ENCODE measurements at places on chromosomes 3 and 15. TPM values are rescaled to one million over a fixed set of nuclear protein-coding genes. Genes with fewer than 3 reads are reported as not detected.

DNA sequence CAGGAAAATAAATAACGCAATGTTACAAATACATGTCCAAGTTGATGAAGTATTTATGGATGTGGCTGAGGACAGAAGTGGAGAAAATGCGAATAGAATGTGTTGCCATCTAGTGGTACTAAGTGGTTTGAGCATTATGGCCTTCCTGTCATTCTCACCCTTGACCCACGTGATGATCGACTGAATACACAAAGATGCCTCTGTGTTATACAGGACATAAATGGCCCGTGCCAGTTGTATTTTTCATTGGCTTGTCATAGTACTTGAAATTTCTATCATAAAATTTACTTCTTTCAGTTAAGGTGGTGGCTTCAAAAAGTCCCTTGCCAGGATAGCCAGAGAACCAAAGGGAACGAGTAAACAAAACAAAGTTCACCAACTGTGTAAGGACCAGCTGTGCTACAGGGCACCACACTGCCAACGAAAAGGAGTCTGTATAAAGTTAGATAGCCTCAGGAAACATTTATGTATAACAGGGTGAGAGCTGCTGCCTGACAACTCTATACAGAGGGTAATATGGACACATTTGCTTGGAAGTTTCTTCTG is 103.7 kb downstream of the MYH15 start:
- H3K36me3 ChIP-seq = no peaks in the 10 kb centered on the region
- no peak overlapping the region for H3K27ac ChIP-seq
- H3K4me3 ChIP-seq = no peak overlapping the region
- no peak for DNase-seq
- no peaks in the 10 kb centered on the region for H3K4me1 ChIP-seq

DNA sequence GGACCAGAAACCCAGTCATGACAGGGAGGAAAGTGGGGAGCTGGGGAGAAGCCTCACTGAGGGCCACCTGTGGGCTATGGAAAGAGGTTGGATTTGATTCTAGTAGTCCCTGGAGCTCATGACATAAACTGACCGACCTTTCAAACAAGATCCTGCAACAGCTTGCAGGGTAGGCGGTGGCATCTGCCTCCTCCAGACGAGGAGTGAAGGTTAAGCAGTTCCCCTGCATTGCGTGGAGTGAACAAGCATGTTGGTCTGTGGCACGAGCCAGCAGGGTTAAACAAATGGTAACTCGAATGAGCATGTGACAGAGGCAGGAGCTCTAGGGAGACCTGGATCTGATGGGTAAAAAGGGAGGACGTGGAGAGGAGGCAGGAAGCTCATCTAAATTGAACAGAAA is 12.7 kb downstream of the TGM4 start:
- no peak for DNase-seq
- H3K4me3 ChIP-seq = no peak overlapping the region
- no peaks in the 10 kb centered on the region for H3K36me3 ChIP-seq
- H3K27ac ChIP-seq = no peak overlapping the region
- peaks cover 6% of the 10 kb centered on the region for H3K4me1 ChIP-seq

GRCh38 chr3:190360228-190360627 is 27.7 kb upstream of the CLDN16 start:
- H3K4me1 ChIP-seq = no peaks in the 10 kb centered on the region
- DNase-seq = no peak
- H3K27ac ChIP-seq = no peak overlapping the region
- no peaks in the 10 kb centered on the region for H3K27me3 ChIP-seq
- H3K4me3 ChIP-seq = no peak overlapping the region
- H3K36me3 ChIP-seq = no peaks in the 10 kb centered on the region

DNA sequence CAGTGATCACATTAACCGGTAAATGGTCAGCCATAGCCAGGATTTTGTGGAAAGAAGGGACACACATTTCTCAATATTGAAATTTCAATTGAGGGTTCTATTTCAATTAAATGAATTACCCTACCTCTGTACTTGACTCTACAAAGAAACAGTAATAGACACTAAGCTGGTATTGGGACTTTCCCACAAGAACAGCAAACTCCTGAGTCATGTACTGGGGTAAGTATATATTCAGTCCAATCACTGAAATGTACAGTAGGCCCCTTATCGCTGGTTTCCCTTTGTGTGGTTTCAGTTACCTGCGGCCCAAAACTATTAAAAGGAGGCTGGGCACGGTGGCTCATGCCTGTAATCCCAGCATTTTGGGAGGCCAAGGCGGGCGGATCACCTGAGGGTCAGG is 17.6 kb downstream of the ASB14 start:
- H3K4me1 ChIP-seq = no peaks in the 10 kb centered on the region
- H3K4me3 ChIP-seq = no peak overlapping the region
- no peaks in the 10 kb centered on the region for H3K27me3 ChIP-seq
- H3K36me3 ChIP-seq = peaks cover 9% of the 10 kb centered on the region
- no peak for DNase-seq

- no peak overlapping the region for H3K4me3 ChIP-seq
- H3K36me3 ChIP-seq = no peaks in the 10 kb centered on the region
- DNase-seq = no peak
- no peaks in the 10 kb centered on the region for H3K27me3 ChIP-seq
- no peak overlapping the region for H3K27ac ChIP-seq
Measured at GRCh38 chr3:73542136-73542535, 82.6 kb downstream of the PDZRN3 start.

DNA sequence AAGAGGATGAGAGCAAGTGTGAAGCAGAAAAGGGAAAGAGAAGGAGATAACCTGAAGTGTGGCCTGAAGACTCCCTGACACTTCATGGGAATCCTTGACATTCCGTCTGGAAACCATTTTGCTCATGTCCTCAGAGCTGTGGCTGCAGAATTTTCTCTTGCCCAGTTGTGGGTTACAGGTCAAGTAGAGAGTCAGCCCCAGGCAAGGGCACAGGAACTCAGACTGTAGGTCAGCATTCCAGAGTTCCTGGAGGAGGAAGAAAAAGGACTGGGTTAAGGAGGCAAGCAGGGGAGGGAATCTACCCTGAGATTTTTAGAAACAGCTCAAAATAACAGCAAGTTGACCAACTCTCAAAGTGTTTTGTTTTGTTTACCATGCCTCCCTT is 4.1 kb upstream of the THSD4 start:
- DNase-seq = no peak
- no peak overlapping the region for H3K27ac ChIP-seq
- H3K4me1 ChIP-seq = peaks cover 11% of the 10 kb centered on the region
- no peaks in the 10 kb centered on the region for H3K36me3 ChIP-seq

- no peaks in the 10 kb centered on the region for H3K36me3 ChIP-seq
- H3K27me3 ChIP-seq = no peaks in the 10 kb centered on the region
- no peak overlapping the region for H3K27ac ChIP-seq
- peak; percentile 48 for DNase-seq
- H3K4me3 ChIP-seq = no peak overlapping the region
Measured at GRCh38 chr3:81920816-81921215, 159.4 kb upstream of the GBE1 start.

GRCh38 chr3:31533169-31534064 is 692 bp downstream of the STT3B start:
- H3K4me1 ChIP-seq = peaks cover 5% of the 10 kb centered on the region
- peak; percentile 76 for DNase-seq
- peak overlapping the region; percentile 100 for H3K27ac ChIP-seq
- peak overlapping the region; percentile 93 for H3K4me3 ChIP-seq

DNA sequence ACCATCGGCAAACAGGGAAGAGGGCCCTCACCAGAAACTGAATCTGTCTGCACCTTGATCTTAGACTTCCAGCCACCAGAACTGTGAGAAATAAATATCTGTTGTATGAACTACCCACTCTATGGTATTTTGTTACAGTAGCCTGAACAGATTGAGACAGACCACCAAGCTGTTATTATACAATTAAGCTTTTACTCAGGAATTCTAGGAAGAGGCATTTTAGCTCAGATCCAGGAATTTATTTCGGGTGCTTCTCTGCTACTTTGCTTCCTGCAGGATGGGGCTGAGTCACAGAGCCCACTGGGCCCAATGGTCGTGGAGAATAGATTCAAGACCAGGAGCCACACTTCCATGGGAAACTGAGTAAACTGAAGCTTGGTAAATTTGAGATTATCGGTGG is 145.5 kb upstream of the PFN2 start:
- H3K4me1 ChIP-seq = no peaks in the 10 kb centered on the region
- H3K27me3 ChIP-seq = no peaks in the 10 kb centered on the region
- no peaks in the 10 kb centered on the region for H3K36me3 ChIP-seq
- no peak overlapping the region for H3K27ac ChIP-seq
- no peak for DNase-seq

DNA sequence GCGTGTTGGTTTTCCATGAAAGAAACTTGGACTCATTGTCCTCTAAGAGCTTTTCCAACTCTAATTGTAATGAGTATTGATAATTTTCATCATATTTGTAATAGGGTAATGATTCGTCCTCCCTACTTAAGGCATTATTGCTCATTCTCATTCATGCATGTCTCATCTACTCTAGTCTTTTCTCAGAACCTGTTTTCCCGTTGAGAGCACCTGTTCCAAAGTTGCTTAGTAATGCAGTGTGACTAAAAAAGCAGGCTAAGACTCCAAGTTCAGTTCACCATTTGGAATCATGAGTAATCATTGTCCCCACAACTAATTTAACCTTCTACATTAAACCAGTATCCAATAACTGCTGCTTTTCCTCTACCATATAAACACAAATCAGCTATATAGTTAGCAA is 84.0 kb downstream of the FILIP1L start:
- no peaks in the 10 kb centered on the region for H3K27me3 ChIP-seq
- H3K36me3 ChIP-seq = no peaks in the 10 kb centered on the region
- H3K4me1 ChIP-seq = no peaks in the 10 kb centered on the region
- no peak overlapping the region for H3K27ac ChIP-seq
- DNase-seq = no peak

DNA sequence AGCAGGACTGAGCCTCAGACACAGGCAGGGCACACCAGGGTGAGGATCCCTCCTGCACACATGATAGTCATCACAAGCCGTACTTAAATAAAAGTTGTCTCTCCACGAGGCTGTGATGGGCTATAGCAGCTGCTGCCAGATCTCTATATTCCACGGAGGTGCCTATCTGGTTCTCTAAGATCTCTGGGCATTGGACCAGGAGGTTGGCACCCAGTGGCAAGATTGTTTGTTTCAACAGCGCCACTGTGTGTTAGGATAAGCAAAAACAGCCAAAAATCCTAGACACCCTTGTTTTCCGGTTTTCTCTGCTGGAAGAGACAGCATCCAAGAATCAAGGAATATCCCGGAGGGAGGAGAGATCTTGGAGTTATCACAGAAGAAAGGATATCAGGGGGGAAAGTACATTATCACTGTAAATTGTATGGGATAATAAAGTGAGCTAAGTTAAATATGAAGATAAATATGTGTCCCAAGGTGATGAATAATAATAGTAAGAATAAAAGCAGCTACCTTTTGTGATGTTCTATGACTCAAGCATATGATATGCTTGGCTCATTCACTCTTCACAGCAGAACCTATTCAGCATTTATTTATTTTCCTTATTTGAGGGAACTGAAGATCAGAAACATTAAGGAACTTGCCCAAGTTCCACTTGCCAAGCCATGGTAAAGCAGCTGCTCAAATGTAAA is 90.6 kb upstream of the AKAP13 start:
- peaks cover 3% of the 10 kb centered on the region for H3K4me1 ChIP-seq
- no peaks in the 10 kb centered on the region for H3K27me3 ChIP-seq
- H3K36me3 ChIP-seq = no peaks in the 10 kb centered on the region
- no peak overlapping the region for H3K27ac ChIP-seq

DNA sequence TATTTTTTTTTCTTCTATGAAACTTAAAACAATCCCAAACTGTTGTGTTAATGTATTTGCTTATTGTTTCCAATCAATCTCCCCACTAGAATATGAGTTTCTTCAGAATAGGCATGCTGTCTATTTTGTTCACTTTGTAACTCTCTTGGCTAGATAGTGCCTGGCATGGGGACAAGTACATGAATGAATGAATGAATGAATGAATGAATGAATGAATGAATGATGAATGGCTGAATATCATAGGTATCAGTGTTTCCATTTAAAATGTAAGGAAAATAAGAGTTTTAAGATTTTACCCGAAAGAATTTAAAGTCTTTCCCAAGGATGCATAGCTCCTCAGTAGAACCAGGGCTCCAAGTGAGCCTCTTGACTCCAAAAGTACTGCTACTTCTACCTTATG is 294.9 kb upstream of the GADL1 start:
- no peaks in the 10 kb centered on the region for H3K36me3 ChIP-seq
- peaks cover 3% of the 10 kb centered on the region for H3K4me1 ChIP-seq
- no peak for DNase-seq

- no peaks in the 10 kb centered on the region for H3K4me1 ChIP-seq
- no peak overlapping the region for H3K4me3 ChIP-seq
- H3K27me3 ChIP-seq = no peaks in the 10 kb centered on the region
- H3K36me3 ChIP-seq = no peaks in the 10 kb centered on the region
- no peak for DNase-seq
Measured at GRCh38 chr3:122880624-122881023, 85.8 kb downstream of the SLC49A4 start.

- H3K27me3 ChIP-seq = no peaks in the 10 kb centered on the region
- no peak overlapping the region for H3K27ac ChIP-seq
- H3K4me1 ChIP-seq = no peaks in the 10 kb centered on the region
- no peak overlapping the region for H3K4me3 ChIP-seq
- H3K36me3 ChIP-seq = no peaks in the 10 kb centered on the region
- no peak for DNase-seq
Measured at GRCh38 chr3:187903697-187904096, 158.4 kb upstream of the BCL6 start.

- H3K4me1 ChIP-seq = peaks cover 19% of the 10 kb centered on the region
- H3K4me3 ChIP-seq = peak within 1 kb of the TSS; percentile 51
- H3K27ac ChIP-seq = no peak within 1 kb of the TSS
- peak; percentile 66 for DNase-seq
- H3K27me3 ChIP-seq = peaks cover 20% of the 10 kb centered on the region
Measured at GRCh38 chr3:170585937-170586310, at the start of gene SLC7A14. Gene SLC7A14 (minus strand): TSS chr3:170586075. CDS start chr3:170526936, 59,139 bp downstream.

GRCh38 chr3:164208821-164209220 is 869.5 kb downstream of the SI start:
- H3K4me3 ChIP-seq = no peak overlapping the region
- H3K27ac ChIP-seq = no peak overlapping the region
- H3K4me1 ChIP-seq = no peaks in the 10 kb centered on the region
- no peaks in the 10 kb centered on the region for H3K36me3 ChIP-seq
- DNase-seq = no peak
- H3K27me3 ChIP-seq = no peaks in the 10 kb centered on the region

DNA sequence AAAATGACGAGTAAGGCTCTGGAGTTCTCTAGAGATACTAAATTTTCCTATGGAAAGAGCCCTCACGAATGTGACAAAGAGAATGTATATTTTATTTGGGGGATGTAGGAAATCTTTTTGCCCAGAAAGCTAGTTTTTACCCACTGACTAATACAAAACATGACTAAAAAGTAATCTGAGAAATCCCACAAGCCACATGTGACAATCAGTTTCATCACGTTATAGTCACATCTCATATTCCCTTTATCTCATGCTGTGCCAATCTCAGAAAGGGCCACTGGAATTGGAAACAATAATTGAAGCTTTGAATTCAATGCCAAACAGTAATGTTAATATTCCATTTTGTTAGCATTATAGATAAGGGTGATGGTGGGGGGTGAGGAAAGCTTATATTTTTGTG is 509.0 kb upstream of the GOLIM4 start:
- DNase-seq = no peak
- H3K4me1 ChIP-seq = no peaks in the 10 kb centered on the region
- no peaks in the 10 kb centered on the region for H3K27me3 ChIP-seq
- H3K4me3 ChIP-seq = no peak overlapping the region
- H3K27ac ChIP-seq = no peak overlapping the region

BCHE gene
- 32.1 TPM for total RNA-seq

ATRIP gene
- 7.9 TPM for total RNA-seq

GP5 gene
- 0.33 TPM for total RNA-seq

TEX55 gene
- total RNA-seq = not detected

CSPG4 gene
- total RNA-seq = 19.7 TPM

TMEM108 gene
- total RNA-seq = 6.6 TPM

SLC28A2 gene
- total RNA-seq = not detected

APPL1 gene
- 69.9 TPM for total RNA-seq

ABHD6 gene
- total RNA-seq = 21.9 TPM

Data from spinal cord (tissue), 10 donors.